Activated CD8-positive, alpha-beta memory T cell treated with anti-CD3 and anti-CD28 coated beads for 4 hours (primary cell): ENCODE measurements at places on chromosomes 6 and 20.

- DNase-seq = no peak
These were observed 7.5 kb downstream of the FAM110A start for GRCh38 chr20:840858-841567.

- no peak for DNase-seq
These were observed 184.2 kb upstream of the BMP2 start for GRCh38 chr20:6583134-6583738.

DNA sequence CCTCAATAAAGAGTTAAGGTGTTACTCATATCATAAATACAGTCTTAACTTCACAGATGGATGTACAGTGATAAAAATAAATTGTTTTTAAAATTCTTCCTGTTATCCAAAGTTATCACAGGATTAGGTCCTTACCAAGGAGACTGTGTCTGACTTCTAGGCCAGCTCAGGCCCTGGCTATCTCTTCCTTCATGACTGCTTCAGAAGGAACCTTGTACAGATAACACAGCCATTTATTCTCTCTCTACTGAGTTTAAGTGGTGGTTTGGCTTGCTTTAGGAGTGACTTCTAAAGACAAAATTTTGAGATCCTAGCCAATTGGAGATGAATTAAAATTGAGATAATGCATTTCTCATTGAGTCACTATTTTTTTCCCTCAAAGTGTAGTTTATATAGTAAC, 40.8 kb upstream of the RNF182 start:
- DNase-seq = no peak

GRCh38 chr6:159720708-159721107, 6.6 kb upstream of the WTAP start:
- DNase-seq = peak; percentile 19

DNA sequence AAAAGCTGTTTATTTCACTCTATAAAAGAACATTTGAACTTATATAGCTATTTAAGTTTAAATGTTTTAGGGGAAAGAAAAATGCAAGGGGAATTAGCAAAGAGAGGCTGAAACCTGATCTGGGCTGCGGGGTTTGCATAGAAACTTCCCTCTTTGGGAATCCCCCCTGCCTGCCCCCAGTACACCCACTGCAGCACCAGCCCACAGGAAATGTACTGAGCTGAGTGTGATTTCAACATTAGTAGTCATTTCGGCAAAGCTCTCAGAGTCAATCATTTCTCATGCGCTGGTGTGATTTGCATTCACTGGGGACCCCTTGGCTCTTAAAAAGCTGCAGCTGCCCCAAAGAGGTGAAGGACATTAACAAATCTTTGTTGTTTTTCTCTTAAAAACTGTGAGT, 859.4 kb downstream of the MAFB start:
- DNase-seq = no peak

DNA sequence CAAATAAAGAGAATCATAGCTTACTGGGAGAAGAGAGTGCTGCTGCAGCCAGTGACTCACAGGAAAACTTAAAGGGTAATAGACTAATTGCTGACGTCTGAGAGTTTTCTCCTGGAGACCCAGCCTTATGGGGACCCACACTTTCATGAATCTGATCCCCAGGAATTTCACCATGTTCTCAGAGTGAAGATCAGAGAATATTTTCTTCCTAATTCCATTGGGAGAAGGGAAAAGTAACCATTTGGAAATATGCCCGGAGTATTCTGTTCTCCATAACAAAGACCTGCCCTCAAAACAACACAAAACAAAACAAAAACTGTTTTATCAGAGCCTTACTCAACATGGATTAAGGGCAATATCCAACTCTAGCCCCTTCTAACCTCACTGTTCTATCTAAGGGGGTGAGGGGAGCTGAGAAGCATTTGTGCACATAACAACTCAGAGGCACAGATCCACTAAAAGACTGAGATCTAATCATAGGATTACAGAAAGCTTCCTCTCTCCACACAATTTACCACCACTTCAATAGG, 168.2 kb upstream of the SSTR4 start:
- DNase-seq = no peak

- DNase-seq = no peak
These were observed 24.3 kb downstream of the OR14J1 start for GRCh38 chr6:29325777-29326176.

DNA sequence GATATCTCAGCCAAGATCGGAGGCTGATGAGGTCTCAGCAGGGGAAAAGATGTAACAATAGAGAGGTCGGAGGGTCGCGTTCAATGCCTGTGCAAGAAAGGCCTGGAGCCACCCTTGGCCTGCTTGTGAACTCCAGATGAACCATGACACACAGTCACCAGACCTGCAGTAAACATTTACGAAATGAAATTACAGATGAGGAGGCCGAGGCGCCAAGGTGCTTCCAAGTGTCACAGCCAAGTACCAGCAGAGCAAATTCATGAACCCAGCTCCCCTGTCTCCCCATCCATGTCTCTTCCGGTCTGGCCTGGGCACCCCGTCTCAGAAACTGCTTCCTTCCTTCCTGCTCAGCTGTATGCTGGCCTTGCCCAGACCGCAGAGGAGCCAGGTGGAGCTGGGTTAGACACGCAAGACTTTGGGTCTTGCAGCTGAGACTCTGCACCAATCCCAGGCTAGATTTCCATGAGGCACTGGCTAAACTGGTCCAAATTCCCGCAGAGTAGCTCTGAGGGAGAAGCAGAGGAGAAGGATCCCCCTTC, 48.1 kb downstream of the CHMP4B start:
- no peak for DNase-seq

GRCh38 chr20:4451487-4452081, 270.1 kb upstream of the PRND start:
- DNase-seq = no peak

- no peak for DNase-seq
These were observed 73.7 kb downstream of the SMLR1 start for GRCh38 chr6:130900913-130901312.

DNA sequence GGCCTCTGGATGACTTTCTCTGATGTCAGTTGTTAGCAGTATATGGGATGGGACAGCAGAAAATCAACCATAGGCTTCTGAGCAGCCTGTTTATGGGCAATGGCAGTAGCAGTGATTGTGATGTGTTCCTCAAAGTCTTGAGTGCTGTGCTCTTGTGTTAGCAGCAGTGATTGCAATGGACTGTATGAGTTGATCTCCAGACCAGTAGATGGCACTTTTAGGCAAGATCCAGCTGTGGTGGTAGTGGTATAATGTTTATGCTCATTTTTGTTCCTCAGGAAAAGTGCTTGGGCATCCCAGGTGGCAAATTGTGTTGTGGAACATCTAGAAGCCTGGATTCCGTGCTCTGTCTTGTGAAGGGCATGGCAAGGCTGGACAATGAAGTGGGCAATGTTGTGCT, 181.6 kb upstream of the SYNCRIP start:
- no peak for DNase-seq

GRCh38 chr20:5788385-5788895, 38.2 kb downstream of the SHLD1 start:
- peak; percentile 63 for DNase-seq

DNA sequence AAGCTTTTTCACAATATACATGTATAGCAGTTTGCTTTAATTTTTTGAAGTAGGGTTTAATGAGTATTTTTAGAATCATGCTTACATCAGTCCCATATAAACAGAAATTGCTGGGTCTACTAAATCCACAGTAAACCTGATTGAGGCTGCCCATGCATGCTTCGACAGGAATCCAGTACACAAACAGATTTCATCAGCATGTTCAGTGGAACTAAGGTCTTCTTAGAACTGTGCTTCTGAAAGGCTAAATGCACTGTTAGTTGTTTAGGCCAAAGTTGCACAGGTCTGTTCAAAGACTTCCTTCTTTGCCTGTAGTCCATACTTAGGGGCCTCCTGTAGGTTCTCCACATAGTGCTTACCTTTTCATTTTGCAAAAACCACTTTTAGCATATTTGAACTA, 42.5 kb upstream of the THBS2 start:
- DNase-seq = no peak

DNA sequence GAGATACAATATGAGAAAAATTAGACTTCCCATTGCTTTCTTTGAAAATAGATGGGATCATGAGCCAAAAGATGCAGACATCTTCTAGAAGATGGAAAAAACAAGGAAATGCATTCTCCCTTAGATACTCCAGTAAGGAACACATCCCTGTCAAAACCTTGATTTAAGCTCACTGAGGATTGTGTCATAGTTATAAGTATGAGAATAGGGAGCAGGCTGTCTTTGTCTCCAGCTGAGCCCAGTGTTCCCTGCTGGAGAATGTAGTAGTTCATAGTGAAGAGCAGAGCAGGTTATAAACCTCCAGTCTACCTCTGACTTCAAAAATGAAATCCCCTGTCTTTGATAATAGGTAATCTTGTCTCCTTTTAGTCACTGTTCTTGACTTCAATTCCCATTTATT, 589.9 kb downstream of the PHF3 start:
- DNase-seq = no peak
